ENCODE measurements at places on chromosomes 4 and X. TPM values are rescaled to one million over a fixed set of nuclear protein-coding genes. Genes with fewer than 3 reads are reported as not detected.

DNA sequence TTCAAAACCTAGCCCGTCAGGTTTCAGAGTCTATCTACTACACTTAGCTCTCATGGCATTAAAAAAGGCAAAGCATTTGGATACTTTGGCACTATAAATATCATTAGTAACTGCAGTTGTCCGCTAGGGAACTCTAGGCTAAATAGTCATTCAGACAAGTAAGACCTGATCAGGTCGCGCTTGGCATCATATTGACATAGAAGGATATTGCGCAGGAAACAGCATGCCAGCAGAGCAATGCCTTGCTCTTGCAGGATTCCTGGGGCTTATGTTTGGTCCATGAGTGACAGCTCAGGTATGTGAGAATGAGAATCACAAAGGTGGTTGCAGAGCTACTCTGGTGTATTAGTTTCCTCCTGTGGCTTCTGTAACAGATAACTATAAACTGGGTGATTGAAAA lies 62.7 kb downstream of the KDM6A start:
- no peak for DNase-seq

GRCh38 chrX:30649859-30650258 lies 3.4 kb upstream of the GK start:
- DNase-seq = no peak

GRCh38 chrX:120736989-120737388 lies 107.1 kb upstream of the C1GALT1C1 start:
- no peak for DNase-seq

DNA sequence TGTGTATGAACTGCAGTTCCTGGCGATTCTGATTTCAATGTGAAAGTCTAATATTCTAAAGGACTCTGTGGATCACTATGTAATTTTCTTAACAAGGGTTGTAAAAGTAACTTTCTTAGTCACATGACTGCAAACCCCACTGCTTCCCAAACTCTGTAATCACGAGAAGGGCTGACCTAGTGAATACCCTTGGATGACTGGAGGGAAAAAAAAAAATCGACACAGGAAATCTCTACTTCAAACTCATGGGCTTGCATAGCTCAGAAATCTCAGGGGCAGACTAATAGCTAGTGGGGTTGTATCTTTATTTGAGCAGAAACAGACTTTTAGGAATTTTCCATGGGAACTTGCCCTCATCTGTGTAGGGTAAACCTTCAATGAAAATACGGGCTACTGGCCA lies 4.8 kb upstream of the MXRA5 start:
- DNase-seq = no peak

The MGARP gene
- 0.70 TPM for polyA plus RNA-seq

The FAM47A gene
- polyA plus RNA-seq = 0.13 TPM

GRCh38 chr4:31366041-31366440 lies 645.9 kb downstream of the PCDH7 start:
- DNase-seq = no peak

The RIPPLY1 gene
- polyA plus RNA-seq = not detected

DNA sequence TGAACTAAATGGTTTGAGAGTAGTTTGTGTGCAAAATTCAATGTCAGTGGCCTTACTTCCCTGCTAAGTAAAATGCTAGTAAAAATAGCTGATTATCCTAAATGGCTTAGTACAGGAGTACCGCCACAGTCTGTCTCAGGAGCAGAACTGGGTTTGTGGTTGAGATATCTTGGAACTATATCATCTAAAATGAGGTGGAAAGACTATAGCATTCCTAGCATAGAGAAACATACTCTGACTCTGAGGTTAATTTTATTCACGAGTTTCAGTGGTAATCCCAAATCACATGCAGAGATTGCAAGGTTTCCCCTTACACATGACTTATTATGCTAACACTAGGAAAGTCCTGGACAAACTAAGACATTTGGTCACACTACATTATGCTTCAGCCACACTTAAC lies 70.4 kb downstream of the OR13H1 start:
- DNase-seq = no peak

The CYSLTR1 gene
- polyA plus RNA-seq = 10.0 TPM

The PRDX4 gene
- polyA plus RNA-seq = 57.3 TPM

Data from hindlimb muscle (tissue), 1 donor.